ENCODE measurements at places on chromosomes 16 and 17.

- DNase-seq: no peak
Measured at GRCh38 chr17:696369-696768, 18.3 kb downstream of the VPS53 start.

- DNase-seq: no peak
Measured at GRCh38 chr17:79159926-79160325, 85.3 kb downstream of the ENGASE start.

DNA sequence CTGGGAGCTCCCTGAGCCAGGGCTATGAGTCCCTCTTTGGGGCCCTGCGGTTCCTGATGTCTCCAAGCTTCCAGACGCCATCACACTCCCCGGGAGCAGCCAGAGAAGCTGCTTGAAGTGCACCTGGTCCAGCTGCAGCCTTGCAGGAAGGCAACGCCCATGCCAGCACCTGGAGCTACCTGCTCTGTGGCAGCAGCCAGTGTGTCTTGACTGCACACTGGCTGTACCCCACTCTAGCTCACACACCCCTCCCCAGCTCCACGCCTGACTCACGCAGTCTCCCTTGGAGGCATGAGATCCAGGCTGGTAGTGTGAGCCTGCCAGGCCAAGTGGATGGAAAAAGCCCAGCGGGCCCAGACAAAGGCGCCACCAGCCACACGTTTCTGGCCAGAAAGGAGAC, 63.3 kb downstream of the USP32 start:
- DNase-seq: no peak

GRCh38 chr16:15990902-15991301, 41.5 kb downstream of the ABCC1 start:
- DNase-seq: no peak

GRCh38 chr16:10266809-10267208, 84.6 kb upstream of the GRIN2A start:
- no peak for DNase-seq

- no peak for DNase-seq
Measured at GRCh38 chr17:70493277-70493874, 324.0 kb downstream of the KCNJ2 start.

DNA sequence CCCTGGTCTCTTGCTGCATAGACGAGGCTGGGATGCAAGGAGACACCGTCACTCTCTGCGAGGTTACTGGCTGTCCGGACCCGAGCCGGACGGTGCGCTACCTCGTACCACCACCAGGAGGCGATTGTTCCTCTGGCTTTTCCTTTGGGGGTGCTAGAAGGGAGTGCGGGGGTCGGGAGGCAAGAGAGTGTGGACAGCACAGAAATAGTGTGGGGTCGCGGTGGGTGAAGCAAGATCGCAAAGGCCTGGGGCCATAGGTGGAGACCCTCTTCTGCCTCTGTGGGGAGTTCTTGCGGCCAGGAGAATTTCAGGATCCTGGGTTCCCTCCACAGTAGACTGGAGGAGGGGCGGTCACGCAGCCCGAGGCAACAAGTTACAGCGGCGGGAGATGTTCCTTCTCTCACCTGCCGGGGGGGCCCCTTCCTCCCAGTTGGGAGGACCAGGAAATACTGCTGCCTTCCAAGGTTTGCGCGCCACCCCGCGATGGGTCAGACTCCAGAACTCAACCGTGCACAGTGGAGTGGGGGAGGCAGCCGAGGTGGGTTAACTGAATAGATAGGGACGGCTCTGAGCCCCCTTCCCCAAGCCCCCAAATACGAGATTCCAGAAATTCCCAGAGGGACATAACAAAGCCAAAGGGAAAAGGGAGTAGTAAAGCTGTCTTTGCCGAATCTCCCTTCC, 6.9 kb downstream of the PHOSPHO1 start:
- peak; percentile 81 for DNase-seq

GRCh38 chr16:65932350-65933072, 434.0 kb upstream of the CDH5 start:
- DNase-seq: no peak

DNA sequence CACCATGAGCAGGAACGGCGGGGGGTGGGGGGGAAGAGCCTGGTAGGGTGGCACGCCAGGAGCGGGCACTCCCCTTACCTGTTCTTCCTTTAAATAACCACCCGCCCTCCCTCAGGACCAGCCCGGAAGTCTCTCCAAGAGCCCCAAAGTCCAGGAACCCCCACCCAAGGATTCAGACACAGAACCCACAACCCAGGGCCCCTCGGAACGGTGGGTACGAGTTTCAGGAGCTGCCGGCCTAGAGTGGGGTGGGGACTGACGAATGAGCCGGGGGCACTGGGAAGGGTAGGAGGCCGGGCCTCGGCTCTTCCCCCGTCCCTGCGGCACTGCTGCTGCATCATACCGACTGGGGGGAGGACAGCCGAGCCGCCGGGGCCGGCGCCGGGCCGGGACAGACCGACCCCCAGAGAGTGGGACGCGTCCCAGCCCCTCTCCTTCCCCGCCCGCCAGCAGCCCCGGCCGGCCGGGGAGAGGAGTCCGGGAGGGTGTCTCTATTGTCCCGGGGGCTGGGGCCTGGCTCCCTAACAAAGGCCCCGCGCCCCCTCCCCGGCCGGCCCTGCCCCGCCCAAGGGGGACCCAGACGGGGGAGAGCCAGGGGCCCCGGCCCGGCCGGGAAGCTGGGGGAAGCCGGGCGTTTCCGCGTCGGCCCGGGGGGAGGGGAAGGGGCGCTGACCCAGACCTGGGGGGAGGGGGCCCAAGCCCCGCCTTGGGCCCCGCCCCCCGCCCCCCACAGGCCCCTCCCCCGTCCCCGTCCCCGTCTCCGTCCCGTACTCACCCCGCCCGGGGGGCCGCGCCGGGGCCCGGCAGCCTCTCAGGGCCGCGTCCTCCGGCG, 747 bp downstream of the ATXN7L3 start:
- DNase-seq: peak; percentile 60

- DNase-seq: no peak
Measured at GRCh38 chr16:2611499-2611862, 70.8 kb upstream of the KCTD5 start.

DNA sequence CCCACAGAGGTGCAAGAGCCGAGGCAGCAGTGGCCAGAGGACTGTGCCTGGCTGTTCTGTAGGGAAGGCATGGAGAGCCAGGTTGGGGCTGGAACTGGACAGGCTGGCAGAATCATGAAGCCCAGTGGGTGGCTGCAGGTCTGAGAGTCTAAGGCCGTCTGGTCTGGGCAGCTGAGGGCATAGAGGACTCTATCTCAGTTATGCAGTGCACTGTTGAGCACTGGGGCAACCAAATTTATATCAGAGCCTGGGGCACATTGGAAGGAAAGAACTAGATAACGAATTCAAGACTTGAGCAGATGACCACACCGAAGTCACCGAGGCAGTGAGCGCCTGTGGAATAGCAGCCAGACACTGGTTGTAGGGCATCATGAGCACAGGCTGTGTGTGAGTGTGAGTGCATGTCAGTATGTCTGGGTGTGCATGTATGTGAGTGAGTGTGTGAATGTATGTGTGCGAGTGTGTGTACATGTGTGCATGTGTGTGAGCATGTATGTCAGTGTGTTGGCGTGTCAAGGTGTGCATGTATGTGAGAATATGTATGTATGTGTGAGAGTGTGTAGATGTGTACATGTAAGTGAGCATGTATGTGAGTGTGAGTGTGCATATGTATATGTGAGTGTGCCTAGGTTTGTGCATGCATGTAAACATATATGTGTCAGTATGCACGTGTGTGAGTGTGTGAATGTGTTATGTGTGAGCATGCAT, 37.0 kb downstream of the RGS9 start:
- DNase-seq: no peak

DNA sequence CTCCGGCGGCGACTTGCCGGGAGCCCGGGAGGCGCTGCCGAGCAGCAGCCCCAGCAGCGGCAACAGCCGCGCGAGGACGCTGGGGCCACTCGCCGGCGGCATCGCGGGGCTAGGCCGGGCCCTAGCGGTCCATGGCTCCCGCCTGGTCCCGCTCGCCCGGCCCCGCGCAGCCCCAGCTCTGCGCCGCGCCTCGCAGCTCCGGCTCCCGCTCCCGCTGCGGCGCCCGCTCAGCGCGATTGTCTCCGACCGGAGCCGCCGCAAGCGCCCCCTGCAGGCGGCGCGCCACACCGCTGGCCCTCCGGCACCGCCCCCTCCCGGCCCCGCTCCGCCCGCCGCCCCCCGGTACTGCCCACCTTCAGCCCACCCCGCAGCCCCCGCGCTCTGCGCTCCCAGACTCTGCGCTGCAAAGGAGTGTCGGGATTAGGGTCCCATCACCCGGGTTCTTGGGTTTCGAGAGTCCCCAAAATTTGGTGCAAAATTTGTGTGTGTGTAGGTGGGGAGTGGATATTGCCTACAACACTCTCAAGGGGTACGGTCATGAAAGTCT, at the start of gene FAM171A2:
Gene FAM171A2 (minus strand): TSS at position 241 of the 547 bp plus-strand sequence. CDS start 139 bp downstream, at position 102.
- peak; percentile 71 for DNase-seq

DNA sequence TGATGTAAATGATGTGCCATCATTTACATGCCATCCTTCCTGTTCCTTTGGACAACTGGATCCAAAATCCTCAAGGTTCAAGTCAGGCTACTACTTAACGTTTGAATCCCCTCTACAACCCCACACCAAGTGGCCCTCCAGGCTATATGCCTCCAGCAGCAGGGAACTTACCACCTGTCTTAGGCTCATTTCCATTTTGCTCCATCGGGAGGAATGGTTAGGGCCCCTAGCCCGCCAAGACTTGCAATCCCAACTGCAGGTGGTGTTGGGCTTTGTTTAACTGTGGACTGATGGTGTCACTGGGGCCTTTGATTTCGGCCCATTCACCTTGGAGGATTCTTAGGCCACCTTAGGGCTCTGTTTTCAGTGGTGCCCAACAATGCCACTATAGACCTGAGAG, 9.7 kb downstream of the HNF1B start:
- no peak for DNase-seq

GRCh38 chr17:9192010-9192409, 170.7 kb downstream of the NTN1 start:
- DNase-seq: no peak

- DNase-seq: no peak
Measured at GRCh38 chr16:61900482-61900881, 135.8 kb downstream of the CDH8 start.

DNA sequence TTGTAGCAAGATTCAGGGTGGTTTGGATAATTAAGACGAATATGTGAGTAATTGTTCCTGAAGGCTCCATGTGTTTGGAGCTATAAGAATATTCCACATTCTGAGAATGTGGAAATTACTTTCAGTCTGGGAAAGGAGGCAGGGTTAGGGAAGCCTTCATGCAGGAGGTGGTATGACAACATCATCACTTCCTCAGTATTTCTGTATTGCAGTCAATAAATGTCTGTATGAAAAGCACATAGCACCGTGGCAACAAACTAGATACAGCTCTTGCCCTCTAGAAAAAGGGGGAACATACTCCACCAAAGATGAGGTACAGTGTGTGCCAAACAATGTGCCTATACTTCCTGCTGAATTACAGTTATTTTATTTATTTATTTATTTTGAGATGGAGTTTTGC, 26.1 kb upstream of the DHRS7B start:
- DNase-seq: no peak

DNA sequence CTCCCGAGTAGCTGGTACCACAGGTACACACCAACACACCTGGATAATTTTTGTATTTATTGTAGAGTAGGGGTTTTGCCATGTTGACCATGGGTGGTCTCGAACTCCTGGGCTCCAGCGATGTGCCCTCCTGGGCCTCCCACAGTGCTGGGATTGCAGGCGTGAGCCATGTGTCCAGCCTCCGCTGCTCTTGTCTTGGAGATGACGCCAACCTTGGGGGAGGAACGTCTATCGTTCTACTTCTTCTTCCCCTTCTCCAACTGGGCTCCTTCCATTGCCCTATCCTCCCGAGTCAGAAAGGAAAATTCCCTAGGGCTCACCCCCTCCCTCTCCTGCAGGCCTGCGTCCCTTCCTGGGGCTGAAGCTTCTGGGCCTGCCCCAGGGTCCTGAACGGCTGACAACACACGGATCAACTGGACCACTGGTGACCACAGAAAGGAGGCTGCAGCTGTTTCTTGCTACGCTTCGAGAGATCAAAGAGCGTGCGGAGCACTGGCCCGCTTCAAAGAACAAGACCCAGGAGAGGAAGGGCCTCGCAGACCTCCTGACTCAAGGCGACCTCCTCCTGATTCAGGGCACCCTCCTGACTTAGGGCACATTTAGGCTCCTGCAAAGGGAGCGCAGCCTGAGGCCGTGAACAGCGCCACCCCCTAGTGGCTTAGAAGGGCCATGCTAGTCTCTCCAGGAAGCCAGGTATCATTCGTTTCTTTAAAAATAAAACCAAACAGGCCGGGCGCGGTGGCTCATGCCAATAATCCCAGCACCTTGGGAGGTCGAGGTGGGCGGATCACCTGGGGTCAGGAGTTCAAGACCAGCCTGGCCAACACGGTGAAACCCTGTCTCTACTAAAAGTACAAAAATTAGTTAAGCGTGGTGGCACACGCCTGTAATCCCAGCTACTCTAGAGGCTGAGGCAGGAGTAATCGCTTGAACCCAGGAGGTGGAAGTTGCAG, 48.5 kb upstream of the HELZ start:
- DNase-seq: peak; percentile 30

DNA sequence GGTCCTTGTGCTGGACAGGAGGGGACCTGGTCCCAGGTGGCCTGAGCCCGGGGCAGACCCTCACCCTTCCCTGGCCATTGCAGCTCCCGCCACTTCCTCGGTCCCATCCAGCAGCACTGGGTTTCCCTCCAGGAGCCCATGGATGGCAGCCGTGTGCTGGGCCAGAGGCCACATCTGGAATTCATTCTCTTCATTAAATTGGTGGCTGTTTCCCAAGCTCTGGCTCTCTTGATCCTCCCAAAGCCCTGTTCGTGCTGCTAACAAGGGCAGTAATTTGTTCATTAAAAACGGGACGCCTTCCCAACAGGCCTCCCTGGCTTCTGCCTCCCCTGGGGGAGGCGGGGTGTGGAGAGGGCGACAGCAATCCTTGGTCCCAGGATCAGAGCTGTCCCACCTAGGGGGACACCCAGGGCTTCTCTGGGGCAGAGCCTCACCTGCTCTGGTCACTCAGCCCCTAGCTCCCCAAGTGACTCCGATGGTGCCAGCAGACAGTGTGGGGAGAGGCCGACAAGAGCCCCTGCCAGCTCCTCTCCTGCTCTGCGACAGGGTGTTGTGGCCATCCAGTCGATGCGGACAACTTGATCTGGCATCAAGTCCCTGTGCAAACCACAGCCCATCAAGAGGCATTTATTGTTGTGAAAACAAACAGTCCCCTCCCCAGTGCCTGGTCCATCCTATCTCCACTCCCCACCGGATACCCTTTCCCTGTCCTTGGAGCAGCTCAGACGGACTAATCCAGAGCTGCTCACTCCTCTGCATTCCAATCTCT, 44.0 kb downstream of the SDK2 start:
- DNase-seq: no peak

- DNase-seq: no peak
Measured at GRCh38 chr16:59886021-59886420, 1151.9 kb upstream of the GOT2 start.

- DNase-seq: no peak
Measured at GRCh38 chr16:72179204-72179970, 7.4 kb upstream of the PMFBP1 start.

GRCh38 chr17:36597866-36598777, 3.3 kb upstream of the MRM1 start:
- no peak for DNase-seq

DNA sequence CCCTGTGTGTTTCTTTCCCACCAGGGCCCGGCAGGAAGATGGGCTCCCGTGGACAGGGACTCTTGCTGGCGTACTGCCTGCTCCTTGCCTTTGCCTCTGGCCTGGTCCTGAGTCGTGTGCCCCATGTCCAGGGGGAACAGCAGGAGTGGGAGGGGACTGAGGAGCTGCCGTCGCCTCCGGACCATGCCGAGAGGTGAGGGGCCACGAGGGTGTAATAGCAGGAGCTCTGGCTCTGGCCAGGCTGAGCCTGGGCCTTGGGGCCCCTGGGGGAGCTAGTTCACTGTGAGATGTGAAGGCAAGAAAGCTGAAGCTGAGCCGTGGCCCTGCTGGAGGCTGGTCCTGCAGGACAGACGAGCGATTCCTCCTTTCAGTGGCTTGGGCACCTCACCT, 20.0 kb downstream of the C1QTNF1 start:
- DNase-seq: no peak

- no peak for DNase-seq
Measured at GRCh38 chr17:27544350-27545131, 86.4 kb upstream of the LGALS9 start.

Data from retina (tissue), 1 donor.